ENCODE measurements at places on chromosomes 16 and 17.

DNA sequence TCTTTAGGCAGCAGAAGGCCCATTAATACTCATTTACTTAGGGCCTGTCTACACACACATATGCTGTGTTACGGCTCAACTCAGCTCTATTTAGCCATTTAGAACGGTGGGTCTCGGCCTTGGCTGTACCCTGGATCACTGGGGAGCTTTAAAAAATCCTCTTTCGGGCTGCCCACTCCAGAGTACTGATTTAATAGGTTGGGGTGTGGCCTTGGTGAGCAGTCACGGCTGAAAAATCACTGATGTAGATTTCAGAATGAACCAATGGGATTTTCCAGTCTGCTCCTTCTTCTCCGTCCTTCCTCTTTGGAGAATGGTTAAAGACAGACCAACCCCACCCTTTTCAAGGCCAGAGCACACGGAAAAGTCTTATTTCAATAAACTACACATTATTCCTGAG lies 223.5 kb downstream of the CCDC182 start:
- DNase-seq: no peak

- DNase-seq: no peak
Measured at GRCh38 chr16:90008708-90009145, 10.5 kb downstream of the DBNDD1 start.

- DNase-seq: no peak
Measured at GRCh38 chr17:13513039-13513405, 88.7 kb downstream of the HS3ST3A1 start.

- no peak for DNase-seq
Measured at GRCh38 chr16:12184419-12184917, 207.9 kb downstream of the SNX29 start.

- no peak for DNase-seq
Measured at GRCh38 chr16:67399218-67399733, 6.0 kb upstream of the TPPP3 start.

- no peak for DNase-seq
Measured at GRCh38 chr17:66432411-66432957, 130.1 kb downstream of the PRKCA start.

- no peak for DNase-seq
Measured at GRCh38 chr17:41518031-41518430, 659 bp downstream of the KRT15 start.

DNA sequence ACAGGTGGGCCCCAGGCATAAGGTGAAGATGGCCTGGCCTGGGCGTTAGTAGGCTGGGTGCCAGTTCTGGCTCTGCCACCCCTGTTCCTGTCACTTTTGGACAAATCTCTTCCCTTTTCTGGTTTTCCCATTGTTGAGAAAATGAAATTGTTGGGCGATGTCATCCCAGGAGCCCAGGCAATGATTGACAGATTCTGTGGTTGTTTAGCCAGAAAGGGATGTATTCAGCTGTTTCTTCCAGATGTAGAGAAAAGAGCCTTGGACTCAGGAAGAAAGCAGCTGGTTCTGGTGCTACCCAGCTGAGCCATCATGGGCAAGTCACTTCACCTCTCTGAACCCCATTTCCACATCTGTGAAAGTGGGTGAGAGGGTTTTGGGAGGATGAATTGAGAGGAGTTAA lies 60.1 kb upstream of the MRTFB start:
- DNase-seq: no peak
